ENCODE measurements at places on chromosomes 13 and 19.

- no peak for DNase-seq
These were observed 20.4 kb upstream of the DCLK1 start for GRCh38 chr13:36151591-36151990.

DNA sequence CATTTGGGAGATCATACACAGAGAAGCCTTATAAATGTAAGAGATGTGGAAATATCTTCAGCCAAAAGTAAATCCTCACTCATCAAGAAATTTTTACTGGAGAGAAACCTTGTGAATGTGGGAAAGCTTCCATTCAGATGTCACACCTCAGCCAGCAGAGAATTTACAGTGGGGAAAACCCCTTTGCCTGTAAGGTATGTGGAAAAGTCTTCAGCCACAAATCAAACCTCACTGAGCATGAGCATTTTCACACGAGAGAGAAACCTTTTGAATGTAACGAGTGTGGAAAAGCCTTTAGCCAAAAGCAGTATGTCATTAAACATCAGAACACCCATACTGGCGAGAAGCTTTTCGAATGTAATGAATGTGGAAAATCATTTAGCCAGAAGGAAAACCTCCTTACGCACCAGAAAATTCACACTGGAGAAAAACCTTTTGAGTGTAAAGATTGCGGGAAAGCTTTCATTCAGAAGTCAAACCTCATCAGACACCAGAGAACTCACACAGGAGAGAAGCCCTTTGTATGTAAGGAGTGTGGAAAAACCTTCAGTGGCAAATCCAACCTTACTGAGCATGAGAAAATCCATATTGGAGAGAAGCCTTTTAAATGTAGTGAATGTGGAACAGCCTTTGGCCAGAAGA, 21.5 kb downstream of the ZNF146 start:
- DNase-seq = no peak

- DNase-seq = no peak
These were observed 35.4 kb downstream of the ARHGAP35 start for GRCh38 chr19:46896076-46896794.

DNA sequence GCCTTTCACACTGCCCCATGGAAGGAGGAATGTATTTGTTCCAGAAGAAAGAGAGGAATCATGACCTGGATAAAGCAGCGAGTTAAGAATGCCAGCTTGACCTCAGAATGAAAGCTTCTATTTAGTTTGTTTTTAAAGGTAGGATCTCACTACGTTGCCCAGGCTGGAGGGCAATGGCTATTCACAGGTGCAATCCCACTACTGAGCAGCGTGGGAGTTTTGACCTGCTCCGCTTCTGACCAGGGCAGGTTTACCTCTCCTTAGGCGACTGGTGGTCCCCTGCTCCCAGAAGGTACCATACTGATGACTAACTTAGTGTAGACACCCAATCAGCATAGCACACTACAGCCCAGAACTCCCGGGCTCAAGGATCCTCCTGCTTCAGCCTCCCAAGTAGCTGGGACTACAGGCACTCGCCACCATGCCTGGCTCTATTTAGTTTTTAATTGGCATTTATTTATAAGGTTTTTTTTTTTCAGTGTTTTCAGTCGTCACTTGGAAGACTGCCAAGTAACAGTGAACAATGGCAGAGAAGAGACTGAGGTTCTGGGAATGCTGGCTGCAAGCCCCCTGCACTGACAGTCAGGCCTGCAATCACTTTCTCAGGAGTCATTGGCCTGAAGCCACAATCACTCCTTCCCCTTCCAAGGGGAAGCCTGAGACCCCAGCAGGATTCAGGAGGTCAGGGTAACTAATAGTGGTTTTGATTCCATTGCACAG, 73.1 kb downstream of the EPS15L1 start:
- no peak for DNase-seq

- DNase-seq = peak; percentile 94
These were observed at the start of gene KDELR1 for GRCh38 chr19:48391100-48392005. TSS of gene KDELR1 (minus strand) at chr19:48391551. CDS start at chr19:48391358, 193 bp downstream.

DNA sequence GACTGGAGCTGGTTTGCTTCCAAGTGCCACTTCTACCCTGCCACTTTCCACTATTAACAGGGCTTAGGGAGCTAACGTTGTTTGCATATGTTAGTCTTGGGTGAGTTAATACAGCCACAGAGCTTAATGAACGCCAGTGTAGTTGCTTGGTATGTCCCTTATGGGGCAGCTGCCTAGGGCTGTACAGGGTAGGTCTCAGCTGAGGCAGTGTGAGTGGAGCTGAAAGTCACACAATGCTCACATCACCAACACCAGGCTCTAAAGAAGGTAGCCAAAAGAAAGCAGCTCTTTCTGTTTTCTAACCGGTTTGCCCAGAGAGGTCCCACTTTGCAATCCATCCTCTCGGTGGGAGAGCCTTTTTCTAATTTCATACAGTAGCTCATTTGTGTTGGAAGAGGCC, 186.2 kb downstream of the RGCC start:
- no peak for DNase-seq

DNA sequence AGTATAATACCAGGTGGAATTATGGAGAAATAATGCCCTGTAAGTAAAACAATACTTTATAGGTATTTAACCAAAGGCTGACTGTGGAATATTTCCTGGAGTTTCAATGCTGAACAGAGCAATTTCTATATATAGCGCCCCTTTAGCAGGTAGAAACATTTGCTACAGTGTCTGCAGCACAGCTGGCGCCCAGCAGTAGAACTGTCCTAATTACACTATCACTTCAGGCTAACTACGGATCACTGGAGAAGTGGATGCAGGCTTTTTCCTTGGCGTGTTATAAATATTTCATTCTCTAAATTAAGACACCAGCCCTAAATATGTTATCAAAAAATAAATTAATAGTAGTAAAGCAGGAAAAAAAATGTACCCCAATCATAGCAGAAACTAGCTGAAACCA, 3.1 kb downstream of the SHISA2 start:
- DNase-seq = no peak

GRCh38 chr13:44267203-44267602, 106.4 kb upstream of the SERP2 start:
- DNase-seq = no peak

GRCh38 chr13:46388846-46389245, 1.8 kb upstream of the RUBCNL start:
- no peak for DNase-seq

- no peak for DNase-seq
These were observed 232.4 kb downstream of the POSTN start for GRCh38 chr13:37366044-37366770.

GRCh38 chr19:32824191-32824751, 45.3 kb downstream of the SLC7A9 start:
- DNase-seq = no peak

DNA sequence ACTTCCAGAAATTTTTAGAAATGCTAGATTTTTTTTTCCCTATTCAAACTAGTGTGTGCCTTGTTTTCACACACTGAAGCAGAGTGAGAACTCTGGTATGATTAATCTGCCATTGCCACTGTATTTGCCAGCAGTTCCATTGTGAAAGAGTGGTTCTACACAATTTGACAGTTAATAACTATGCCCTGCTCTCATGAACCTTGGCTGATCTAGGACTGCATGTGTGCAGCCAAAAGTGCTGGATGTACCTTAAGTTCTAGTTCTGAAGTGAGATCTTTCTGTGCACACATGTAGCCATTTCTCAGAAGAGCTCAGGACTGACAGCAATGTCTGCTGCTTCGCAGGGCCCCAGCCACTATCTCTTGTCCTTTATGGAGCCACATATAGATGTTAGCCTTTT, 328.2 kb upstream of the SPRY2 start:
- no peak for DNase-seq

DNA sequence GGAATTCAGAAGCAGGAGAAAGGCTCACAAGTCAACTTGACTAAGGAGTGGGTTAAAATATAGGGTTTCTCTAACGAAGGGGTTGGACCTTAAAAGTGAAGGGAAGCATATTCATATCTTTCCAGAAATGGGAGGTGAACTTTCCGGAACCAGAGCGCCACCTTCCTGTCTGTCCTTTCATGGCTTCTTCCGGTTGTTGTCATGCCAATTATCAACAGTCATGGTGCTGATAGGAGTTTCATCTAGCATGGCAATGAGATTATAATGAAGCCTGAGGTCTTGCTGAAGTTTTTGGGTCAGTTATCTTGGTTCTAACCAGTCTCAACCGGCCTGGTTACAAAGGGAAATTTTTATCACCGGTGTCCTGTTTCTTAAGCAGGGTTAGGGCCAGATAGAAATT, 162.9 kb upstream of the NBEA start:
- no peak for DNase-seq

DNA sequence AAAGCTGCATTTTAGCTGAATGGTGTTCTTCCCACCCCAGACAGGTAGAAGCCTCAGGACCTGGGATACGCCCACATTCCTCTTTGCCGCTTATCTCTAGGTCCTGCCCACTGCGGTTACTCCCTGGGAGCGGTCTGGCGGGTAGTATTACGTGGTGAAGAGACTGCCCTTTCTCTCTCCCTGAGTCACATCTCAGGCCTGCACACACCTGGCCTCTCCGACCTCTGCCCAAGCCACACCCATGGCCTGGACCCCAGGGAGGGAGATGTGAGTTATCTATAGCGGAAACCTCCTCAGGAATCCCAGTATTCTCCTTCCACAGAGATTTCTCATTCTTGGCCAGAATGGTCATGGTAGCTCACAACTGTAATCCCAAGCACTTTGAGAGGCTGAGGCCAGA, 17.3 kb downstream of the RHPN2 start:
- DNase-seq = no peak

DNA sequence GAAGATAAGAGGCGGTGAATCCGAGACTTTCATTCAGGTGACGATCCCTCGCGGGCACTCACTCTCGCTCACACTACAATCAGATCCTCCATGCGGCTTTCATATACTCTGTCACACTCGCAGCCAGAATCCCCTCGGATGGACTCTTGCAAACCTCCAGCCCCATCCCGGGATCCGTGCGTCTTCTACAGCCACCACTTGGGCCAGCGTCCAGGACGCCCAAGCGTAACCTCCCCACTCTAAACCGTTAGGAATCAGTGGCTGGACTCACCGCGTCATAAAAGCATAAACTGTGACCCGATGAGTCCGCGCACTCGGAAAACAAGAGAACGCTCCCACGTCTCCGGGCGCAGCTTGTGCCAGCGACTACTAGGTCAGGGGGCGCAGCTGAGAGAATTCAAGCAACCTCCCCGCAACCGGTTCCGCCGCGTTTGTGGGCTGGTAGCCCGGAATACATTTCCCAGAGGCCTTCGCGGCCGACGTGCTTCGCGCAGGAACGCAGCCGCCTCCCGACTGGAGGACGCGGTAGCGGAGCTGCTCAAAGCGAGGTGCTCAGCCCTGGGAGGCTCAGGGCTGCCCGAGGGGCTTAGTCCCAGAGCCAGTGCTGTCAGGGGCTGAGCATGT, 27.6 kb downstream of the ZNF607 start:
- peak; percentile 77 for DNase-seq

All from GM13976 (cell line).